ENCODE measurements at places on chromosomes 3 and 15.

- no peak for DNase-seq
Measured at GRCh38 chr3:128701342-128702212, 24.4 kb upstream of the RAB7A start.

DNA sequence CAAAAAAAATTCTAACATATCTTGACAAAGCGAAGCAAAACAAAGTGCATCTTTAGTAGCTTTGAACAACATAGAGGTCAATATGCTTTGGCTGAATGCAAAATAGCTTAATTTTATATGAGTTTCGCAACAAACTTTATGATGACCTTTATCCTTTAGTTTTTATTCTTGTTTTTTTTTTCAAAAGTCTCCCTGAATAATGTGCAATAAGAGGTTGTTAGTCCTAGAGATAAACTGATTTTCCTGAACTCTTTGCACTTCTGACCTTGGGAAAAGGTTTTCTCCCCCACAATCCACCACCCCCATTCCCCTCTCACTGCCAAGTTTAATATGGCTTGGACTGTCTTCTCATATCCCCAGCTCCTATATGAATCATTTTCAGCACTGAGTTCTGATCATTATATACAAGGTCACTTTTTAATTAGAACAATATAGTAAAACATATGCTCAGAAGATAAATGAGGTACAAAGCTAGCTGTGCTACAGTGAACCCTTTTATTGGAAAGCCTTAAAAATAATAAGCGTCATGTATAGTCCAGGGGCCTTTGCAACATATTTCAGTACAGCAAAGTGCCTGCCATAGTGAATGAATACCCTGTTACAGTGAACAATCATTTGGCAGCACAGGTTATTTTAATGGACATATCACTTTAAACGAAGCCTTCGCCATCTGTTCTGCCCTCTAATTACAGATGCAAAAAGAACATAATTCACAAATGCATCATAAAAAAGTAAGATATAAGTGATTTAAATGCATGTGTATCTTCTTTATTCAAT lies 496.3 kb upstream of the NR2F2 start:
- no peak for DNase-seq

GRCh38 chr15:32919749-32920414 lies 202.1 kb downstream of the GREM1 start:
- DNase-seq: no peak

GRCh38 chr3:109563149-109563548 lies 225.8 kb upstream of the DPPA4 start:
- peak; percentile 60 for DNase-seq

DNA sequence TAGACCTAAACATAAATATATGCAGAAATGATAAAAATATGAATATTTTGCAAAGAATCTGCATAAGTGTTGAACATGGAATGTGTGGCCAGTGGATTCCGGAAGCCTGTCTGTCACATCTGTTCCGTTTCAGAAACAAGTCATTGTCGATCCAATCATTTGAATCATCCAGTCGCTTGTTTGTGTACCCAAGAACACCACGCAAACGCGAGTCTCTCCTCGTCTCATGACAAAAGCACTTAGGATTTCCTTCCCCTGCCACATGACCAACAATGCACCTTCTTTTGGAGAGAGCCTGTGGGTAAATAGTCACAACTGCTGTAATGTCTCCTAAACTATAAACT lies 80.2 kb downstream of the FMN1 start:
- DNase-seq: no peak

DNA sequence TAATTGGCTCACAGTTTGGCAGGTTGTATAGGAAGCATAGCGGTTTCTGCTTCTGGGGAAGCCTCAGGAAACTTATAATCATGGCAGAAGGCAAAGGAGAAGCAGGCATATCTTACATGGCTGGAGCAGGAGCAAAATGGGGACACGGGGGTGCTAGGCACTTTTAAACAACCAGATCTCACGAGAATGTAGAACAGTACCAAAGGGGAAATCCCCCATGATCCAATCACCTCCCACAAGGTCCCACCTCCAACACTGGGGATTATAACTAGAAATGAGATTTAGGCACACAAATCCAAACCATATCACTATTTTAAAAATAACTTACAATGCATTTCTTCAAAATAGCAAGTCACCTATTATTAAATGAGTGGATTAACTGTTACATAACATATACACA lies 47.1 kb upstream of the ANKRD28 start:
- DNase-seq: no peak
